ENCODE measurements at places on chromosomes 4 and X. TPM values are rescaled to one million over a fixed set of nuclear protein-coding genes. Genes with fewer than 3 reads are reported as not detected.
A peak's percentile ranks its signal among the peaks of the same experiment; 100 is the strongest.

DNA sequence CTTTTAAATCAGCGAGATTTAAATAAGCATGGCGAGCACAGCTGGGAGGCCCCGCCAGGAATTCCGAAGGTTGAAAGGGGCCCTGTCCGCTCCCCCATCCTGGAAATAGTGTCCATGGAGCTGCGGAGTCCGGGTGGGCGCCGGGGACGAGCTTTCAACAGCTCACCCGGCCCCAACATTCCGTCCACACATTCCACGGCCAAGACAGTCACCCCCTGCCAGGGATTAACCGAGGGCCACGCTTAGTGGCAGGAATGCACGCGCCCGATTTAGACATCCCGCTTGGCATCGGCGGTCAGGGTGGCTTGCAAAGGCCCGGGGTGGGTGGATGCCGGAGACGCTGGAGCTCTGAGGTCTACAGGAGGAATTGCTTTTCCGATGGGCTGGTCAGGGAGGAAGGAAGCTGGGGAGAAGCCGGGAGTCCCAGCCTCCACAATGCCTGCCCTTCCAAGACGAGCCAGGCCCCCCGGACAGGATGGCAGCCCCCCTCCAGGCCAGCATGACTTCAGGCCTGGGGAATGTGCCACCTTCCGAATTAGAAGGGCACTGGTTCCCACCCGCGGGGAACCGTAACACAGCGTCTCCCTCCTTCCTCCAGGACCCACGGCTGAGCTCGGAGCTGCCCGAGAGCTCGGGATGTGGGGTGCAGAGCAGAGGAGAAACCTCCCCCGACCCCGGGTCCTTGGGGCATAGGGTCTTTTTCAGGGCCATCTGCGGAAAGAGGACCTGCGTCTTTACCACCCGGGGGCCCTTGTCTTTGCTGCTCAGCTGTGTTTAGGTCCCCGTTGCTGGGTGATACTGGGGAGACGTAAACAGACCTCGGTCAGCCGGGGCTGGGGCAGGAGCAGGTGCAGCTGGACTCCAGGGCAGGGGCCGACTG, 26.9 kb upstream of the PPP2R3B start:
- no peak for DNase-seq

- no peak for DNase-seq
These were observed 99.4 kb upstream of the PGRMC2 start for GRCh38 chr4:128386761-128387599.

DNA sequence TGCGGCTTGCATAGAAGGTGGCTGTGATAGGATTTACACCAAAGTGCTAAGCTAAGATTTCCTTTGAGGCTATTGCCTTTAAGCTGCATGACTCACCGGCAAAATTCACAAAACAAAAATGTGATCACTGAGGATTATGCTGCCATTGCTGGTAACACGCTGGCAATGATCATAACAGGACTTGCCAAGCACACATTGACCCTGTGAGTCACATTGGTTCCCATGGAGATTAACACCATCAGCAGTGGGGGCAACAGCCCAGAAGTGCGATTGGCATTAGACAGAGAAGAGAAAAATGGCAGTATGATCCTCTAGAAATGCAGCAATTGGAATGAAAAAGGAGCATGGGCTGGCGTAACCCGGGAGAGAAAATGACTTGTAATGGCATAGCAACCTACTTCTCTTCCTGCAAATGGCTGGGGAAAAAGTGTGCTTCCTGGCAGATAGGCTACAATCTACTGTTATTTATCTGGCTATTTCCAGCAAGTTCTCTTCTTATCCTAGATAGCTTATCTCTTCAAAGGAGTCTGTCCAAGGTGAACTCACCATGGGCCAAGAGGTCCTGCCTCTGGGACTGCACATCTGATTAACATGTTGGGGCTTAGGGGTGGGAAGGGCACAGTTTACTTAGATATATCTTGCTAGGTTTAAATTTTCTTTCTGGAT, 314.2 kb upstream of the IGFBP7 start:
- DNase-seq, result no peak

- DNase-seq, result no peak
These were observed 307.5 kb downstream of the DHRSX start for GRCh38 chrX:2193273-2193592.

The BST1 gene
- 0.24 TPM for total RNA-seq

The MAGEA8 gene
- total RNA-seq, result not detected

The DMD gene
- 2.9 TPM for total RNA-seq

DNA sequence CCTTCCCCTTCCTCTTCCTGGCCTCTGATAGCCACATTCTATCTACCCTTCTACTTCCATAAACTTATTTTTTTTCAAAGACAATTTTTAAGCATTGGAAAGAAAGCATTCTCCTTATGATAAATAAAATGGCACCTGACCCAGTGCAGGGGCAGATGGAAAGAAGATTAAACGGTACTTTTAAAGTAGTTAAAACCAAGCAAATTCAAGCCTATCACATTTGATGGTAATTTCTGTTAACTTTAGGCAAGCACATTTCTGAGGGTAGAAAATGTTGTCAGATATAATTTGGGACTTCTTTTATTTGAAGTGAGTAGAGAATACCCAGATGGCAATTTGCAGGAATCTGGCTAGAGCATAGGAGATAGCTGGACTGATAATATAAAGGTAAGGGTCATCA, 332.9 kb downstream of the EPHA5 start:
- no peak for DNase-seq

The F11 gene
- not detected for total RNA-seq

DNA sequence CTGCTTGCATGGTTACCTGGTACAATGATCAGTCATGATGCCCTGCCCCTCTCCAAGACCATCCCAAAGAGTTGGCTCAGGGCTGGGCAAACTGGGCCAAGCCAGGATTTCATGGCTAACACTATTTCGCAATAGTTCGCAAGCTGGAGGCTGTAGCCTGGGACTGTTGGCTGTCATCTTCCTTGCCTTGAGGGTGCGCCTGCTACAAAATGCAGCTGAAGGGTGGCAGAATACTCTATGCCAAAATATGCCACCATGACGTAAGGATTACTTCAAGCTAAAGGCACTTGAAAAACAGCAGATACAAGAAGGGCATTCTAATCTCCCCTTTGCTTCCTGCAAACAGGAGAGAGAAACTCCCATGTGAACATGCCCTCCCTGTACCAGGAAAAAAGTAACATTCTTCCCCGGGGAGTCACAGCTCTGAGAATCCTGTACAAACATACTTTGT, 21.0 kb downstream of the SAT1 start:
- DNase-seq, result no peak

The ODAM gene
- not detected for total RNA-seq

DNA sequence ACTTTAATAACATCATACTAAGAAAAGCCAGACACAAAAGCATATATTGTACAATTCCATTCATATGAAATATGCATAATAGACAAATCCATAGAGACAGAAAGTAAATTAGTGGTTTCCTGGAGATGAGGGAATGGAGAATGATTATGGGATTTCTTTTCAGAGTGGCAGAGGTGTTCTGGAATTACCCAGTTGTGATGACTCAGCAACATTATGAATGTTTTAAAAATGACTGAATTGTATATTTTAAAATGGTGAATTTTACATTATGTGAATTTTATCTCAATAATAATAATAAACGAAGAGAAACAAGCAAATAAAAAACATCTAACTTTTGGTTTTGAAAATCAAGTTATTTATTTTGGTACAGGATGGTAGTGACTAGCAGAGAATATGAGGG, 11.2 kb downstream of the ZXDA start:
- DNase-seq, result no peak

DNA sequence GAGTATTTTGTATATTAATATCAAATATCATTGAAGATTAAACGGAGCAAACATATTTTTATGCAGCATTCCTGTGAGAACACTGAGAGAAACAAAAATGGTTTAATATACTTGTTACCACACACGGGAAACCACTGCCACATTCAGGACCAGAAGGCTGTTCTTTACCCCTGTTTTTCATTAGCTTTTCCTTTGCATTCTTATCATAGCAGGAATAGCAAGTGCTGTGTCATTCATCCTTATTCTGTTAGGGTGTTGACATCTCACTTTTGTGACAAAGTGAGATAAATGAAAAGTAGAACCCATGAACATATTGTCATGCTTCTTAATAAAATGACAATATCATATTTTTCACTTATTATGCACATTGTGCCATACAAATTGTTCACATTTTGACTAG, 212.4 kb upstream of the NDST4 start:
- DNase-seq, result no peak

- no peak for DNase-seq
These were observed 1.5 kb upstream of the NEIL3 start for GRCh38 chr4:177308125-177308524.

DNA sequence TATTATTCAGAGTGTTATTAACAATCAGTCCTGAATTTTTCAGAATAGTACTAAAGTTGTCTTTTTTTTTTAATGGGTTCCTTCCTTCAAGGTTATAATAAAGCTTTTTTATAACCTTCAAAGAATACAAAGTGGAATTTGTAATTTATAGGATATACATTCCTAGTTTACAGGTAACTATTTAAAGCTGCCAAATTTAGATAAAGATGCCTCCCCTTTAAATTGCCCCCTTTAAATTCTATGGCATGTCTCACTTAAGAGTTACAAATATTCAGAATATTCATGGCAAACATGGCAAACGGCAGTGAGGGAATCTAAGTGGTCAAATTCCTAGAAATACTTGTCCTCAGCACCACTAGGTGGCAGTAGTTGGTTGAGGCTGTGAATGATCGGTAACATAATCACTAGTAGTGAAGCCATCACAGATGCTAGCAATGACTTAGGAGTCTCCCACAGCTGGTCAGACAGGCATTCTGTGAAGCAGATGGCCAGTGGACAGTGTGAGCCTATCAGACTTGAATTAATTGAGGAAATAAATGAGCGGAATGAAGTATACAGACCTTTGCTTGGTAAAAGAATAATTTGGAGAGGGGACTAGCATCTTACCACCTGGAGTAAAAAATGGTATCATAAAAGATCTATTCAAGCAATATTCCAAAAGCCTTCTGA, 86.4 kb downstream of the CBR4 start:
- peak; percentile 53 for DNase-seq

- DNase-seq, result no peak
These were observed 117.6 kb downstream of the TSPAN5 start for GRCh38 chr4:98540803-98541202.

- DNase-seq, result no peak
These were observed 436.2 kb downstream of the FAT4 start for GRCh38 chr4:125750828-125751466.

The ADGRG4 gene
- not detected for total RNA-seq

DNA sequence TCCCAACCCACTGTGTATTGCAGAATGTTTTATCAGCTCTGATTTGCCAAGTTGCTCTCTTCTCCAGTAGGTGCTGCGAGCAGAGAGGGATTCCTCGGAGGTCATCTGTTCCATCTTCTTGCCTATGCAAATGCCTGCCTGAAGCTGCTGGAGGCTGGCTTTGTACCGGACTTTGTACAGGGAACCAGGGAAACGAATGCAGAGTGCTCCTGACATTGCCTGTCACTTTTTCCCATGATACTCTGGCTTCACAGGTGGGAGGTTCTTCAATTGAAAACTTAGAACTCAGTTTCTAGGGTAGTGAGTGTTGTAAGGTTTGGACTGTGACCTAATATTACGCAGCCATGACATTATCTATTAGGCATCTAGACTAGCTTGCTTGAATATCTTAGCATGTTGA, 24.9 kb downstream of the AR start:
- no peak for DNase-seq

The GSX2 gene
- not detected for total RNA-seq

The HOPX gene
- 71.1 TPM for total RNA-seq

DNA sequence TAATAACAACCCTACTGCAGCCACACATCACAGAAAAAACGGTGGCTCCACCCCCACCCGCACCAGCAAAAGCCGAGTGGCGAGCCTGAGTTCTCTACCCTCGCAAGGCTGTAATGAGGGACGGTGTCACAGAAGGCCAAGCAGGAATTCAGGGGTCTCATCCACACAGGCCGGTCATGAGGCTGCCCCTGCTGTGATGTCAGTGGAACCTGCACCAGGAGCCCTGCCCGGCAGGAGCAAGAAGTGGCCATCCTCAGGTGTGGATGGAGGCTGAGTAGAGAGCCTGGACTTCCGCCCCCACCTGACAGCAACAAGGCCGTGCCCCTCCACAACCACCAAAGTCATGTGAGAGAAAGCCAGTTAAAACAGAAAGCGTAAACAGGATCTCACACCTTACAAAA, 20.6 kb downstream of the LYAR start:
- no peak for DNase-seq

GRCh38 chrX:30620980-30621618, 32.1 kb upstream of the GK start:
- no peak for DNase-seq

All from activated T-cell treated with anti-CD3 and anti-CD28 coated beads, Interleukin-2, amount 50 U/mL, for 72 hours (primary cell).